ENCODE measurements at places on chromosomes 7 and 10. TPM values are rescaled to one million over a fixed set of nuclear protein-coding genes. Genes with fewer than 3 reads are reported as not detected.

The IRF5 gene
- 2.2 TPM for total RNA-seq

The PHKG1 gene
- total RNA-seq: 3.7 TPM

The INMT gene
- 1.7 TPM for total RNA-seq

The PPIF gene
- total RNA-seq: 31.1 TPM

The OR2A5 gene
- not detected for total RNA-seq
